Glomerular endothelial cell (primary cell): ENCODE measurements at places on chromosomes 5 and 9.

GRCh38 chr5:139711906-139712224, 63.7 kb downstream of the CXXC5 start:
- no peak for DNase-seq

- no peak for DNase-seq
Observed at GRCh38 chr5:102792705-102793104, 37.6 kb downstream of the PAM start.

DNA sequence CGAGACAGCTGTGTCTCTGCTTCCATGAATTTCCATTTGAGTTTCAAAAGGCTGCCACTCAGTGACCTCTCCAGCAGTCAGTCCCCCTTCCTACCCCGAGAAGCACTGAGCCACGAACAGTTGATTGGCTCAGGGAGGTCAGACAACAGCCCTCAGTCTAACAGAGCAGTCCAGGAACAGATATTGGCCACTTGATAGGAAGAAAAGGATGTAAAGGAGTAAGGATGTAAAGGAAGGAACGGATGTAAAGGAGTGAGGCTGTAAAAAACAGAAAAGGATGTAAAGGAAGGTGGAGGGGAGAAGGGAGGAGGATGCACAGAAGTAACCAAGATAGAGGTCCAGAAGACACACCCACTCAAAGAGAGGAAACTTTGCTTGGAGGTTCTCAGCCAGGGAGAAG, 3.2 kb upstream of the NR4A3 start:
- DNase-seq, result no peak

- no peak for DNase-seq
Observed at GRCh38 chr5:147464211-147464610, 45.7 kb downstream of the DPYSL3 start.

GRCh38 chr5:176818391-176819098, 8.2 kb downstream of the UNC5A start:
- no peak for DNase-seq

DNA sequence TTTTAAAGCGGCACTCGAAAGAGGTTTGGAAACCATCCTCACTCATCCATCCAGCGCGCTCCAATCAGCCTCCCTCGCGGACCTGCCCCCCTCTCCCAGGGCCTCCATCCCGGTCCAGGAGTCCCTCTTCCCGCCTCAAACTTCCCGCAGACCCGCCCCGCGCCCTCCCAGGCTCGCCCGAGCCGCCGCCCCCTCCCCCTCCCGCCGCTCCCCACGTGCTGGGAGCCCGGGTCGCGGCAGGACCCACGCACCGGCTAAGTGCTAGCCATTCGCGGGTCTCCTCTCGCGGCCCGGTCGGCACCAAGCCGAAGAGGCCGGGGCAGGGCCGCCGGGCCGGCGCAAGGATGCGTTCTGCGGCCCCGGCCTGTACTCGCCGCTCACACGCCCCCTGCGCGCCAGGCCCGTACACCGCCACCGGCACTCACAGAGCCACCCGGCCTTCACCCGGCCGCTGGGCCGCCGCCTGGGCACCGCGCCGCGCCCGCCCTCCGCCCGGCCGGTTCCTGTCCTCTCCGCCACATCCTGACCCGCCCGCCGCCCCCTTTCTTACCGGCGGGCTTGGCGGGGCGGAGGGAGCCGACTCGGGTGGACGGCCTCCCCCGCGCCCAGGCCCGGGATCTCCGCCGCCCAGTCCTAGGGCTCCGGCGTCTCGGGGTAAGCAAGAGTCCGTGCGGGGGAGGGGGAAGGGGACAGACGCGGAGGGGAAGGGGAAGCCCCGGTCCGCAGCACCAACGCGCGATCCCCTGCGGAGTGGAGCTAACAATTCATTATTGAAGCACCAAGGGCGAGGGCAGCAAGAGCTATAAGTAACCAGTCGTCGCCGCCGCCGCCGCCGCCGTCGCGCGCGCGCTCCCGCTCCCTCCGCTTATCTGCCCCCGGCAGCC, 576 bp downstream of the CHD1 start:
- DNase-seq, result no peak

DNA sequence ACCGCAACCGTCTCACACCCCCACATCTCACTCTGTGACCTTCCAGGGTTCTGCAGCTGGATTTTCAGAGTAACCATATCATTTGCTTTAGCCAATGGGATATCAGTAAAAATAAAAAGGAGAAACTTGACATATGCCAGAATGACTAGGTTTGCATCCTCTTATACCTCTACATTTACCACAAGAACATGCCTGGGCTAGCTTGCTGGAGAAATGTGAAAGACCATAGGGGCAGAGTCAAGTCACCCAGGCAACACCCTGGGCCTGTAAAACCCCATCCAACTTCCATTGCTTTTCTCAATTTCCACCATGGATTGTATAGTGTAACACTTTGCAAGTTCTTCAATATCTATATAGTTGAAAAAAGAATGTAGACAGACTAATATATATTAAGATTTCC, 731.1 kb downstream of the PTPRD start:
- DNase-seq, result no peak

DNA sequence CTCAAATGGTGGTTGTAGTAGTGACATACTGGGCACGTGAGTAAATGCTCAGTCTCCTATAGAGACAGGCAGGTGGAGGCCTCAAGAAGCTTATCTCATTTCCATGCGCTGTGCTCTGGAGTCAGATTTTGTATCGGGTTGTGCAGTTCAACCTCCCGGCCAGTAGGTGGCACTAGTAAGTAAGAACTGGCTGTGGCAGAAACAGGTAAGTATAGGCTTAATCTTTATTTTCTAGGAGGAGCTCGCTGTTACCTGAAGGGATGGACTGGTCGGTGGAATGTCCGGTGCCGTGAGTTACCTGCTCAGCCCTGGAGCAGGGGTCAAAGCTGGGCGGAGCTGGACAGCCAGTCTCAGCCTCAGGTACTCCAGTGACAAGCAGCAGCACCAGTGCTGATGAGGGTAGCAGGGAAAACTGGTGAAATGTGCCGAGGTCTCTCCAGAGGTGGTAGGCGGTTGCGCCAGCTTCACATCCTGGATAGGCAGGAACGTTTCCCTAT, 880.1 kb upstream of the SEMA6A start:
- no peak for DNase-seq

DNA sequence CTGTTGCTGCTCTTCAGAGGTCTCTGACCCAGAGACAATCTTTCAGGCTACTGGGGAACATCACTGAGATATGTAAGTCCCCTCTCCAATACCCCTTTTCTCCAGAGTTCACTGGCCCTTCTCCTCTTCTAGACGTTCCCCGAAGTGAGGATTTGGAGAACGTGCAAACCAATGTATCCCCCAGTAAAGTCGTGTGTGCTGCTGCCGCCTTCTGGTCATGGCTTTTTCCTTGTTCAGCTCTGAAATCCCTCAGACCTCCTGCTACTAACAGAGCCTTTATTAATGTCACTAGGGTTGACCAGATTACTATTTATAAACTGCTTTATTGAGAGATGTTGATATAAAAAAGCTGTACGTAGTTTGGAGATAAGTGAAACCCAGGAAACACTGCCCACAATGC, 1028.6 kb downstream of the CDH9 start:
- no peak for DNase-seq

GRCh38 chr9:26329974-26330373, 562.6 kb downstream of the CAAP1 start:
- no peak for DNase-seq

- DNase-seq, result no peak
Observed at GRCh38 chr9:18976221-18976708, 56.7 kb downstream of the SAXO1 start.

- DNase-seq, result no peak
Observed at GRCh38 chr5:107950776-107951175, 280.0 kb upstream of the EFNA5 start.

DNA sequence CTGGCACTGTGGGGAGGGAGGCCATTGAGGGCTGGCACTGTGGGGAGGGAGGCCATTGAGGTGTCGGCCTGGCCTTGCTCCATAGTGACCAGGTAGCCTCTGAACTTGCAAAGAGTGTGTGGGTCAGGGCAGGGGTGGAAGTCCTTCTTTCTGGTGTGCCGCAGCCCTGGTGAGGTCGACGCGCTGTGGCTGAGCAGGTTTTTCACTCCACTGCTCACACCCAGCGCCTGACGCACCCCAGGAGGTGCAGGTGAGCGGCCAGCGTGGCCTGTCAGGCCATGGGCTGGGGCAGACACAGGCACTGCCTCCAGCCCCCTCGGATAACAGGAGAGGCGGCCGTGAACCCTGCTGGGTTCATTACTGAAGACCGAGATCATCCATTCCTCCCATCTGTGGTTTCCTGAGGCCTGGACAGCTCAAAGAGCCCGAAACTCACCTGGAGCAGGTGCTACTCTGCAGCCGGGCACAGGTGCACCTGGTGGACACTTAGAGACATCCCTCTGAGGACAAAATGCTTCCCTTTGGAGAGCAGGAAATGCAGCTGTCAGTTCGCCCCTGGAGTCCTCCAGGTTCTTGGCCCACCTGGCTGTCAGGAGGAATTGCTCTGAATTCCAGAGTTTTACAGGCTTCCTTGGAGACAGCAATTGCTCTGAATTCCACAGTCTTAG, 32.4 kb downstream of the LHX3 start:
- DNase-seq, result no peak

DNA sequence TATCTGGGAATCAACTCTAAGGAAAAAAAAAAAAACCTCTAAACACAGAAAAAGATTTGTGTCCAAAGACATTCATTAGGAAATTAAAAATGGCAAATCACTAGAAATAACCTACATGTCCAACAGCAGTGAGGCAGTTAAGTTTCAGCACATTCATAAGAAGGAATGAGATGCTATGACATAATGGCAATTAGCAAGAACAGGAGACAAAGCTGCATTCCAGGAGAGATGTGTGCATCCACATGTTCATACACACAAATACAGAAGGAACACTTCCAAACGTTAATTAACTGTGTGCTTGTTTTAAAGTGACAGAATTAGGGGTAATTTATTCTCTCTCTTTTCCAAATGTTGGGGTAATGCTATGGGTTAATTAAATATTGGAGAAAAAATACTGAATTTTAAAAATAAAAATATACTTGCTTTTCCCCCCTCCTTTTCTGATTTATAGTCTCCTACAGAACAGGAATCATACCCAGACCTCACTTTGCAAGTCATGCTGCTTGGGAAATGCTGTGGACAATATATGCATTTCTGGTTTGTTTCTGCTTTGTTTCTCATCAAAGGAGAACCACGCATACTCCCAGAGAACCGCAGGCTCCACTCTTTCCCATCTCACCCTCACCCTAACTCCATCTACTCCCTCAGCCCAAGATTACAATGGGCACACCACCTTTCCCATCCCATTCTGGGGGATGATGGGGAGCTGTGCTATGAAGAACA, 114.1 kb downstream of the CDK5RAP2 start:
- DNase-seq, result no peak

DNA sequence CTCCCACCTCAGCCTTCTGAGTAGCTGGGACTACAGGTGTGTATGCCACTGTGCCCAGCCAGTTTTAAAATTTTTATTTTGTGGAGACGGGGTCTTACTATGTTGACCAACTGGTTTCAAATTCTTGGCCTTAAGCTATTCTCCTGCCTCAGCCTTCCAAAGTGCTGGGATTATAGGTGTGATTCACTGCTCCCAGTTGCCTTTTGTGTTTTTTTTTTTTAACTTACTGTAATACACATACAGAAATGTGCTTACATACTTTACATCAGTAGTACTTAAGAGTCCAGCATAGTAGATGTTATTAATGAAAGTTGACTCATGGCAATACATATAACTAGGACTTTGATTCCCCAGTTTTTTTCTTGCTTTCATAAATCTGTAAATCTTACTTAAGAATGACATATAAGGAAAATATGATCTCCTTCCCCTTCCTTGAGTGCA, 4.7 kb downstream of the MAN2A1 start:
- DNase-seq, result no peak

- DNase-seq, result no peak
Observed at GRCh38 chr5:122772446-122772845, 2.4 kb upstream of the SNX2 start.

GRCh38 chr9:115416299-115416698, 298.3 kb upstream of the TNC start:
- no peak for DNase-seq
